ENCODE measurements at places on chromosomes 7 and 10.

GRCh38 chr10:87837445-87837844, 19.4 kb upstream of the ATAD1 start:
- no peak for DNase-seq

- no peak for DNase-seq
These were observed 146.9 kb downstream of the TPST1 start for GRCh38 chr7:66352071-66352470.

DNA sequence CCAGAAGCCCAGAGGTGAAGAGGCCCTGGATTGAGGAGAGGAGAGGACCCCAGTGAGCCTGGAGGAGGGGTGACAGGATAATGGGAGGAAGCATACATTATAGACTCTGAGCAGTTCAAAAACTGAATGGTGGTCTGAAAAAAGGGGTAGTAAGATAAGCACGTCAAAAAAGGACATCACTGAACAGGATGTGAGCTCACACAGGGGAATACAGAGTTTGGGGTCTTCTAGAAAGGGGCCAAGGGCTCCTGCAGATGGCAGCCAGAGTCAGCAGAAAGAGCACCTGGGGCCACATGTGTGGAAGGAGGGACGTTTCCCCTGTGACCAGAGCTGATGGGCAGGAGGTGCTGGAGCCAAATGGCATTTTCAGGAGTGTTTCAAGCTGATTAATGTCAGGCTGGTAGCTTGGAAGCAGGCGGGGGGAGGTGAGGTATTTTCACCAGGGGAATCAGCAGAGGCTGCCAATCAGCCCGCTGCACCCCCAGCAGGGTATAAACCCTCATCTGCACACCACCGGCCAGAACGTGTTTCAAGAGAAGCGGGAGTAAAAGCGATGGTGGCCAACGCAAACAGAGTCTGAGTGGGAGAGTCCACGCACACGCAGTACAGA, 85.8 kb downstream of the TNS3 start:
- DNase-seq: no peak

GRCh38 chr7:81339946-81340345, 421.1 kb upstream of the SEMA3C start:
- DNase-seq: no peak

- DNase-seq: no peak
These were observed 10.8 kb downstream of the STAMBPL1 start for GRCh38 chr10:88890681-88891381.

- DNase-seq: no peak
These were observed 113.4 kb downstream of the BTRC start for GRCh38 chr10:101467286-101467770.

DNA sequence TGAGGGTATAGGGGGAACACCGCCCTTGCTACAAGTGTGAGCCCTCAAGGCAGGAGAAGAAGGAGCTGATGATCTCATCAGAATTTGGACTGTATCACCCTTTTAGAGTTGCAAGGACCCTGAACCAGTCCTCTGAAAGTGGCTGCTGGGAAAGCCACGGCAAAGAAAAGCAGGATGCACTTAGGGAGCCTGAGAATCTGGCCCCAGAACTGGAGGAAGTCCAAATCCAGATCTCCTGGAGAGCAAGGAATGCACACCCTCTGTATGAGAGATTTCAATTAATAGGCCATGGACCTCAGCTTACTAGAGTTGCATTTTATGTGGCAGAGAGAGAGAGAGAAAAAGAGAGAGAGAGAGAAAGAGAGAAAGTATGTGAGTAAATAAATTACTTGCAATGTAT, 662.9 kb downstream of the CCSER2 start:
- DNase-seq: no peak

GRCh38 chr10:14926722-14927416, 27.0 kb downstream of the DCLRE1C start:
- no peak for DNase-seq

DNA sequence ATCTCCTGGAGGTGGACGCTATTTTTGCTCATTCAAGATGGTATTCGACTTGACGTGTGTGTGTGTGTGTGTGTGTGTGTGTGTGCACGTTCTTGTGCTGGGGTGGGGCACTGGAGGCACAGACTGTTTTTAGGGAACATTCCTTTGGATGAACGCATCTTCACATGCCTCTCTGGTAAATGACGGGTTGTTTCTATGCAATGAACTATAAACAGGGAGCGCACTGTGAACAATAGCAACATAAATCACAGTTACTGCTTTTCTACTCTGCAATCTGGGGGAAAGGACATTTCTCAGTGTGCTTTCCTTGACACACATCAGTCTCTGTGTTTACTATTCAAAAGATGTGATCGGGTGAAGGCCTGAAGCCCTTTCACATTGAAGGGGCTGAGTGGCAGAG, 120.1 kb upstream of the PITRM1 start:
- DNase-seq: peak; percentile 70

DNA sequence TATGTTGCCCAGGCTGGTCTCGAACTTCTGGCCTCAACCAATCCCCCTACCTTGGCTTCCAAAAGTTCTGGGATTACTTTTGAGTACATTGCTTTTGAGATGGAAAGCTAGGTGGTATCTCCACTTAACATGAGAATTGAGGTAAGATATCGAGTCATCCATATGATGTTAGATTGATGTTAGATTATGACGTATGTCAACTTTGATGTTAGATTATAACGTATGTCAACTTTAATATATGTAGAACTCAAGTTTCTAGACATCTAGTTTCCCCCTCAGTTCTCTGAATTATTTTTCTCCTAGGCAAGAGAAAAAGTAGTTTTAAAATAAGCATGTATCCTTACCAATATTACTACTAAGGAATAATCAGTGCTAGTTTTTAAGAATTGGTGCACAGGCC, 20.0 kb downstream of the SHOC2 start:
- no peak for DNase-seq

GRCh38 chr7:84294847-84295455, 100.4 kb upstream of the SEMA3A start:
- DNase-seq: no peak

GRCh38 chr7:1889556-1890181, 219.6 kb downstream of the ELFN1 start:
- no peak for DNase-seq

DNA sequence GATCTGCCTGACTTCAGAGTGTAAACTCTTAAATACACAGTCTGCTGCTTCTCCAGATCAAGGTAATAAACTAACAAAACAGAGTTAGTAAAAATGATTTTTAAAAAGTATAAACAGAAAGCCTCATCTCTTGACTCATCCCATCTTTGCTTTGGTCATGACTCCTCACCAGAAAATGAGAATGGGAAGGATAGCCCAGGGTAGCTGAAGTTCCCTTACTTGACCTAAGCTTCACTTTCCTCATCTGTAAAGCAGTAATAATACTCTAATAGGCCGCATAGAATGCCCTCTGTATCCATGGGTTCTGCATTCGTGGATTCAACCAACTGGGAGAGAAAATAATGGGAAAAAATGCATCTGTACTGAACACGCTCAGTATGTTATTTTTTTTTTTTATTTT, 11.3 kb upstream of the SLC25A28 start:
- DNase-seq: no peak

DNA sequence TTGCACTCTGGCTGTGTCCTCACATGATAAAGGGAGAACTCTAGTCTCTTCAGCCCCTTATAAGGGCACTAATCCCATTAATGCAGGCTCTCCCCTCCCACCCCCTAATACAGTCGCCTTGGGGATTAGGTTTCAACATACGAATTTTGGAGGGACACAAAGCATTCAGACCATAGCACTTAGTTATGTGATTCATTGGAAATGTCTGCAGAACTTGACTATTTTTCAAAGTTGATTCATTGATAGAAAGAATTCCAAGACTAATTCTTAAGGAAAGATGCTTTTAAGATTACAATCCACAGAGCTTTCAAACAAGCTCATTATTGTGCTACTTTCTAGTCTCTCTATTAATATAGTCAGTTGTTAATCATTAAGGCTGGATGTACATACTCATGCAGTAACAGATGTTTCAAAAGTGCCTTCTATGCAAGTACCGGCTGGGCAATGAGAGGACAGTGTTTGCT, 85.3 kb upstream of the RPA3 start:
- no peak for DNase-seq

- no peak for DNase-seq
These were observed 722 bp downstream of the UPF2 start for GRCh38 chr10:12041766-12042408.

DNA sequence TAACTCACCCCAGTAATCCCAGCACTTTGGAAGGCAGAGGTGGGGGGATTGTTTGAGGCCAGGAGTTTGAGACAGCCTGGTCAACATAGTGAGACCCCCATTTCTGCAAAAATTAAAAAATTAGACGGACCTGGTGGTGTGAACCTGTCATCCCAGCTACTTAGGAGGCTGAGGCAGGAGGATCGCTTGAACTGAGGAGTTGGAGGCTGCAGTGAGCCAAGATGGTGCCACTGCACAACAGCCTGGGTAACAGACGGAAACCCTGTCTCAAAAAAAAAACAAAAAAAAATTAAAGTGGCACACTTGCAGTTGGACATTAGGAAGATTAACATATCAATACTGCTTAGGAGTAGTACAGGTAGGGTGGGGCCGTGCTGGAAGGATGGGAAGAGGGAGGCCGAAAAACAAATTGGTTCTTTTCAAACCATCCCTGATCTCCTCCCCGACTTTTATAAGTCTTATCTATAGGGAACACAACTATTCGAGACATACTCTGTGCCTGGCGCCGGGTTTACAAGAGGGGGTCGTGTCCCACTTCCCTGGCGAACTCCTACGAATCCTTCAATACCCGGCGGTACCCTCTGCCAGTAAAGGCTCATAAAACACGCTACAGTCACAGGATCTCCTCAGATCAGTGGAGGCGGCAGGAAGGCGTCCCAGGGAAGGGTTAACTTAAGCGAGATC, 628 bp downstream of the TAF6 start:
- DNase-seq: no peak

DNA sequence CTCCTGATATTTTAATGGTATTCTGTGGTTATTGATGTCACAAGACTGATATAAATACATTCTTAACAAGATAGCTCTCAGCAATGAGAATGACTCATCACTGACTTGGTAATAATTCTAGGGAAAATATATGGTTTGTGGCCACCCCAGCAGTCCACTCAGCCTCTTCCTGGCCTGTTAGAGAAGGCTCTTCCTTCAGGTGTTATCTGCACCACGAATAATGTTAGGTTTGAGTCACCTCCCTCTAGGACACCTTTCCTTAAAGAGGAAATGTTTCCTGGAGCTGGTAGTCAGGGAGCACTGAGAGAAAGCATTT, 163.3 kb downstream of the SVIL start:
- no peak for DNase-seq

DNA sequence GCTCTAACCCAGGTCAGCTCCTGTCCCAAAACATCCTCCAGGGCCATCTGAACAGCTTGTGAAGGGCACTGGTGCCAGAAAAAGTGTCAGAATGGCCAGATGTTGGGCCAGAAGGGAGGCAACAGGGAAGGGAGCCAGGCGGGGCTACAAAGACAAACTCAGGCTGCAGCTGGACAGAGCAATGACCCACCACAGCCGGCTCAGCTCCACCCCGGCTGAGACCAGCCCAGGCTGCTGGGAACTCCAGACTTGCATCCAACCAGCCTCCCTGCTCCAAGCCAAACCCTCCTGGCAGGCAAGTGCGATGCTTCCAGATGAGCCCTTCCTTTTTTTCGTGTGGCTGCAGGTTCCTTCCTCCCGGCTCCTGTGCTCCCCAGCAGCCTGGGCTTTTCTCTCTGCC, 466.9 kb downstream of the PTPRN2 start:
- DNase-seq: peak; percentile 44

DNA sequence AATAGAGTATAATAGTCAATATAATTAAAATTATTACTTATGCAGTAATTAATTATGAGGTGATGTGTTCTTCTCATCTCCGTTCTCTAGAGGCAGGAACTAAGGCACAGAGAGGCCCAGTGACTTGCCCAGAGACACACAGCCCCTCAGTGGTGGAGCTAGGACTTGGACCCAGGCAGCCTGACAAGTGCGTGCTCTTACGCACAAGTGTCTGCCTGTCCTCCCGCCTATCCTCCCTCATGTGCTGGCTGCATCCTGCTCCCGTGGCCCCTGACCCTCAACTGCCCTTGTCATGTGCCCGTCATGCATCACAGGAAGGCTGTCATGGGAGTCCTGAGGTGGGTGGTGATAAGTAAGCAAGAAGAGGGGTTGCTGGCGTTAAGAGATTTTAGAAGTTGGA, 14.3 kb downstream of the IL2RA start:
- no peak for DNase-seq

GRCh38 chr10:132910901-132911785, 31.2 kb downstream of the CFAP46 start:
- DNase-seq: no peak

DNA sequence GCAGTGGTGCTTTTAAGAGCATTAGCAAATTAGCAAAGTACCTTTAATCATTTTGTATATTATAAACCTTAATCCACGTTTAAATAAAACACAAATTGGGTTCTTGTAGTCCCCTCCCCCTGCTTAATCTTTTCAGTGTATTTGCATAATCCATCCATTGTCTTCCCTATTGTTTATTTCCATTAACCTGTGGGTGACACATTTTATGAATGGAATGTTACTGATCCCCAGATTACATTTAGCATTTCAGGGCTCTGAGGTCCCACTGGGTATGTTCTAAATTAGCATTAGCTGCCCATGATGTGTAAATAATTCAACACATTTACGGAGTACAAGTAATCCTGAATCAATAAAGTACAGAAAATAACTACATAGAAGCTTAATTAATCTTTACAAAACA, 138.4 kb upstream of the FEZF1 start:
- DNase-seq: no peak

- no peak for DNase-seq
These were observed 55.5 kb downstream of the DPYSL4 start for GRCh38 chr10:132242103-132242840.

DNA sequence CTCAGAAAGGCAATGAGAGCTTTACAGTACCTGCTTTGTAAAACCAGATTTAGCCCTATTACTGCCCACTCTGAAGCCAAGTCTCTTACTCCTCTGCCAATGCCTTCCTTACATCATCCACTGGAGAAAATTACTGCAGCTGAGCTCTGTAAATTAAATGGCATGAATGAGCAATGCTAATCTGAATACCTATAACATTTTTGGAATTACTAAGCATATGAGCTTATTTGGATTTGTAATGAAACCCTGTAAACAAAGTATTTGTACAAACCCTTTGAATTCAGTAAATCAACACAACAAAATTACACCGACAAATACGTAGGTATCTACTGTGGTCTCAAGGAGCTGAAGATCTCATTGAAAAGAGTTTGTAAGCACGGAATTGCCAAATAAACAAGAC, 12.1 kb upstream of the CCNY start:
- no peak for DNase-seq

GRCh38 chr7:1033546-1034145, 10.7 kb upstream of the GPR146 start:
- DNase-seq: no peak

Measured in suprapubic skin (tissue), 4 donors.